Prostate gland (tissue), 2 donors: ENCODE measurements at places on chromosomes 12 and 14. TPM values are rescaled to one million over a fixed set of nuclear protein-coding genes. Genes with fewer than 3 reads are reported as not detected.

DNA sequence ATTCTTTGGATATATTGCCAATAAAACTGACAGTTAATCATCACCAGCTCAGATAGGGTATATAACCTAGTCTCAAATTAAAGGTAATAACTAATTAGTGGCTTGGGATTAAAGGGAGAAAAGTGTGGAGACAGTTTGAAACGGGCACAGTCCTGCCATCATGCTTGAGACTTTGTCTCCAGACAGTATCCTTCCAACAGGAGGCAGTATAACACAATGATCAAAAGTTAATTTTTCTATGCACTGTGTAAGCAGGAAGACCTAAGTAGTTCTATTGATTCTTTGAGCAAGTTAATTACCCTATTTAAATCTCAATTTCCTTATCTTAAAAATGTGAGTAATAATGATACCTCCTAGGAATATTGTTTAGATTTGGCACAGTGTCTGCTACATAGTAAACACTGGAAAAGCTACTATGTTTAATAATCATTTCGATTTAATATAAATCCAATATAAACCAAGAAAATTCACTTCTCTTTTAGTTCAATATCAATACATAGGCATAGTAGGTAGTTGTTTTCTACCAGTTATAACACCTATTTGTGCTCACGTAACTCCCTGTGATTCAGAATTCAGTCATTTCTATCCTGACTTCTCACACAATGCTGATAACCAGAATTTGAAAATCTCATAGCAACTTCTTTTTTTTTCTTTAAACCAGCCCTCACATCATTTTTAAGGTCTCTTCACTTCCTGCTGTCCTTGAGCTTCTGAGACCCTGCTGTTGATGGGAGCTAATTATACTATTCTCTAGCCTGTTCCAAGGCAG, 53.7 kb downstream of the GALNT4 start:
- DNase-seq, result no peak

GRCh38 chr14:29126865-29127264, 360.3 kb downstream of the FOXG1 start:
- DNase-seq, result no peak

DNA sequence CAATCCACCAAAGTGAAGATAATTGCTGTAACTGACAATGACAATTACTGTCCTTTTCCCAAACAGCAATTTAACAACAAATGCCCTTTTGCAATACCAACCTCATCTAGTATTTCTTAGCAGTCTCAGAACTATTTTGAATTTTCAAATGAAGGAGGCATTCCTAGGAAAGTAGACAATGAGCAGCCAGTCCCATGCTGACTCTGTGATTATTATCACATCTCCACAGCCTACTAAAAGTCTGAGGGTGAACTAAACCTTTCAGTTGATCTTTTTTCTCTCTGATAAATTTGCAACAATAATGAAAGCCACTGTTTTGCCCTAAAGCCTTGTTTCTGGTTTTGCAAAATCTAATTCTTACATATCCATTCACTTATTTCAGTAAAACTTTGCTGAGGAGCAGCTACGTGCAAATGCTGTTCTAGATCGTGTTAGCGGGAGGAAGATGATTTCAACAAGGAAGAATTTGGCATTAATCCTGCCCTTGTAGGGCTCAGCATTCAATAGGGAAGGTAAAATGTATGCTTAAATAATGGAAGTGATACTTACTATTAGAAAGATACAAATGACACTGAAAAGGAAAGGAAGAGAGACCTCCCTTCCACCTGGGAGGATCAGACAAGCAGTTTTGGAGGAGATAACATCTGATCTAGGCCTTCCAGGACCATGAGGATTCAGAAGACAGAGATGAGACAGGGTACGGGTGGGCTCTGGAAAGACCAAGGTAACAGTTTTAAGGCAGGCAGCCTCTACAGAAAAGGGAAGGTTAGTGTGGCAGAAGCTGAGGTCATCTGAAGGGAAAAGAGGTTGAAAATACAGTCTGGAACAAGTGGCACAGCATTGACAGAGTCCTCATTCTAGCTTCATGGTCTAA, 47.4 kb downstream of the SLC38A1 start:
- DNase-seq, result no peak

- DNase-seq, result no peak
Observed at GRCh38 chr14:72679141-72679535, 214.8 kb downstream of the DPF3 start.

GRCh38 chr12:10503460-10503859, 2.2 kb upstream of the EIF2S3B start:
- no peak for DNase-seq

GRCh38 chr12:96210376-96211055, 16.3 kb downstream of the ELK3 start:
- no peak for DNase-seq

- DNase-seq, result no peak
Observed at GRCh38 chr14:89227496-89227836, 189.6 kb downstream of the FOXN3 start.

DNA sequence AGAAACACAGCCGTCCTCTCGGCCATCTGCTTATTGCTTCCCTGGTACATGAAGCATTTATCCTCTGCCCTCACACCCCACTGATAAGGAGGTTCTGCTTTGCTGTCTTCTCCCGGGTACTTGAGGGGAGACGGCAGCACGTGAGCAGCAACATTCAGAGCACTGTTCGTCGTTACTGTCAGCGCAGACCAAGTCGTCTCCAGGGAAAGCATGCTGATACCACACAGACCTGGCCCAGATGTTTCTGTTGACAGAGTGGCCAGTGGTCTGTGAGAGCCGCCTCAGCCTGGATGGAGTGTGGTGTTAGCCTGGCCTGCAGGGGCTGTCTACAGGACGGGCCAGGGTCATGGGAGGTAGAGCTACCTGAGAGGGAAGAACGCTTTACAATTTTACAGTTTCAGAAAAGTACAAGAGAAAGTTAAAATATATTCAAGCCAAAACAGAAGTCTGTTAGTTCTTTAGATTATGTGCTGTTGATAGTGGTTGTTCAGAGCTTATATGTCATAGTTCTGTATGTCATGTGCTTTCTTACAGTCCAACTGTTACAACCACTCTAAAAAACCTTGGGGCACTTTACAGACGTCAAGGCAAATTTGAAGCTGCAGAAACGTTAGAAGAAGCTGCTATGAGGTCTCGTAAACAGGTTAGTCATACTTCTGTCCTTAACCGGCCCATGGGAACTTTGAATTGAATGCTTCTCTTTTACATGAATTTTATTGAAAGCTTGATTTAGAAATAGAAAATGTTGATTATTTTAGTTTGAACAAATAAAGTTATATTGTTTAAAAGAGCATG, 38.2 kb downstream of the XRCC3 start:
- no peak for DNase-seq

The BICDL1 gene
- total RNA-seq, result 34.0 TPM

DNA sequence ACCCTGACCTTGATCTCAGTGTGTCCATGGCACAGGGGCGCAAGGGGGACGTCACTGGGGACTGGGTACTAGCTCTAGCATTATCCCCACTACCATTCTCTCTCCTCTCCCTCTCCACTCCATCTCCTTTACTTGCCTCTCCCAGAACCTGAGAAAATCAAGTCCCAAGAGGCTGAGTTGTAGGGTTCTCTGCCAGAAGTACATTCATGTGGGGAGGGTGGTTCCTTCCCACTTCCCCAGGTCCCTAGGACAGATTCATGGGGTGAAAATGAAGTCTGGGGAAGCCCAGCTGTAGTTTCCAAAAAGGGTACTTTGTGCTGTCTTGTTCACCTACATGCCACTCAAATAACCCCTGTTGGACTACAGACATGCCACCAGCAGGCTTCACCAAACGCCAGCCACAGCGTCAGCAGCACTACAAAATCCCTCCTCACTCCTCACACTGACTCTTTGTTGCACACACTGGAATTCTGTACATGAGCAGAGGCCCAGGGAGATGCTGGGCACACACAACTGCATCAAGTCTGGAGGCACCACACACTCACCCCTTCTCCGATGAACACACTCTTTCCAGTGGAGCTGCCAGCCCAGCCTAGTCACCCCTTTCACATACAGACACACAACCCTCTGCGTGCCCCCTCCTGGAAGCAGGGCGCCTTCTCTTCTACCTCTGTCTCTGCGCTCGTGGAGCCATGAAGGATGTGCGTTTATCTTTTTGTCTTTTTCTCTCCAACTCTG, 6.9 kb downstream of the RARG start:
- no peak for DNase-seq

The SOX5 gene
- 3.7 TPM for total RNA-seq

- no peak for DNase-seq
Observed at GRCh38 chr14:98375566-98375965, 896.4 kb downstream of the BCL11B start.

DNA sequence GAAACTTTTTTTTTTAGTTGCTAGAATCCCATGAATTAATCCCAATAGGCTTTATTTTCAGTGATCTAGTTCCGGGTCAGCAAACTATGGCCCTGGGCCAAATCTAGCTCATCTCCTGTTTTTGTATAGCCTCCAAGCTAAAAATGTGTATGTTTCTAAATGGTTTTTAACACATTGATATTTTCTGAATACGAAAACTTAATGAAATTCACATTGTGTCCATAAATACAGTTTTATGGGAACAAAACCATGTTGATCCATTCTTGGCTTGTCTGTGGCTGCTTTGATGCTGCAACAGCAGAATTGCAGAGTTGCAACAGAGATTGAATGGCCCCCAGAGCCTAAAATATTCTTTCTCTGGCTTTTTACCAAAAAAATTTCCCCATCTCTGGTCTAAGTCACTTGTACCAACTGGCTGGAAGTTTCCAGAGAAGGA, 47.5 kb downstream of the ZNF664 start:
- DNase-seq, result no peak

- DNase-seq, result no peak
Observed at GRCh38 chr12:5882511-5883190, 62.4 kb downstream of the ANO2 start.
